AG08395 (cell line): ENCODE measurements at places on chromosomes 5 and 9.

GRCh38 chr9:88711719-88712118 is 176.7 kb downstream of the NXNL2 start:
- DNase-seq = no peak

DNA sequence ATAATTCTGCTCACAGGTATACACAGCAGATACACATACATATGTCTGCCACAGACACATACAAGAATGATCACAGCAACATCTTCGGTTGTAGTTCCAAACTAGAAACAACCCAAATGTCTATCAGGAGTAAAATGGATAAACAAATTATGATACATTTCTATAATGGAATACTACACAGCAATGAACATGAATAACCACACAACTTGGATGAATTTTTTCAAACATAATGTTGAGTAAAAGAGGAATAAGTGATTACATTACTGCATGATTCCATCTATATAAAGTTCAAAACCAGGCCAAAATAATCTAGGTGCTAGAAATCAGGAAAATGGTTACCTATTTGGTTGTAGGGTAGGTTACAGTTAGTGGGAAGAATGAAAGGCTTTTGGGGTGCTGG is 4.6 kb upstream of the EGFLAM start:
- DNase-seq = no peak

GRCh38 chr9:26735160-26735559 is 157.4 kb downstream of the CAAP1 start:
- DNase-seq = no peak

DNA sequence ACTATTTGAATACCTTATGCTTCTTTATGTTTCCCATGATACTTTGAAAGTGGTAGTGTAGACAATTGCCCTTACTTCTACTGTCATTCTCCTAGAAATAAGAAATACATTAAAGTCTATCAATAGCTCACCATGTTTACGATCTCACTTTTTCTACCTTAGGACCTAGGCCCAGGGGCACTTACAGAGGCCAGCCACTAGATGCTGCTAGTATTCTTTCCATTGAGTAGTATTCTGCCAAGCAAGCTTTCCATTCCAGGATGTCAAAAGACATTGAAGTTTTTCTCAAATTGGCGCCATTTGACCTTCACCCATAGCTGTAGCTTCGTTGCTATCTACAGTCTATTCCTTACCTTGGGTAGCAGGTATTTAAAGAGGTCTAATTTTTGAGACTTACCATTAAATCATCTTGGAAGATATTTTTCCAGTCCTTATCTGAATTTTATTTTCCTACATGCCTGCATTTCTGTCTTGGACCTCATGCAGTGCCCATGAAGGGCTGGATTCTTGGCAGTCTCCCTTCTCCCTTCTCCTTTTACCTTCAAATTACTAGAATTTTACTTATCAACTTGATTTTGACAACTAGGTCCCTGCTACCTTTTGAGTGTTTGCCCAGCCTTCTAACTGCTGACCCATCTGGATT is 246.0 kb upstream of the NUDT12 start:
- peak; percentile 44 for DNase-seq

DNA sequence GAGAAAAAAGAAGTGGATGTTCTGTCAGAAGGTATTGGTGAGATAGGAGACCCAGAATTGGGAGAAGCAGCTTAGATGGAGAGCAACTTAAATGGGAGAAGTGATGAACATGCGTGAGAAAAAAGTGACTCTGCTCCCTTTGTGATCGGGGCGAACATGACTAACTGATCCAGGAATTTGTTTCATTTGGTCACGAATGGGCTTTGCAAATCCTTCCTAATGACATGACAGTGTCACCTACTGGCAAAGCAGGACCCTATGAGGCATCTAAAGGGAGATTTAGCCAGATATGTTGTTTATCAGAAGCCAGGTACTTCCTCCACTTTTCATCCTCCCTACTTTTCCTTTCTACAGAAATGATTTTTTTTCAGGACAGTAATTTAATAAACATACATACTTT is 787.4 kb upstream of the RGMB start:
- peak; percentile 53 for DNase-seq

- DNase-seq = no peak
Measured at GRCh38 chr9:88801214-88801796, 190.0 kb upstream of the S1PR3 start.

GRCh38 chr9:100465274-100465673 is 7.7 kb upstream of the TMEFF1 start:
- DNase-seq = no peak

- no peak for DNase-seq
Measured at GRCh38 chr5:16502866-16503265, 37.3 kb upstream of the ZNF622 start.

DNA sequence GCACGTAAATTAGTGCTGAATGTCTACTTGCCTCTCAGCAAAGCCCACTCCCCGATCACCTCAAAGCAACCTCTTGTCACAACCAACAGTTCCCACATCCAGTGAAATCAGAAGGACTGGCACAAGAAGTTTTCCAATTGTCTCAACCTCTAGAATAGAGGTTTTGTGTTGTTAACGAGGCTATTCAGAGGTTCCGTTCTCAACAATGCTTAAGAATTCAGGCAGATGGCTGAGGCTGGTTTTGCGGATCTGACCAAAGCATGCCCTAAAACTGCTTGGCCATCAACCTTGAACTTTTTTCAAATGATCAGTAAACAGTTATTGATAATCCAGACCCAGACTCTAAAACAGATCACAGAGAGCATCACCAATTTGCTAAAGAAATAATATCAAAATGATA is 52.9 kb downstream of the MAPKAP1 start:
- no peak for DNase-seq

GRCh38 chr5:612498-613424 is 621 bp downstream of the CEP72 start:
- peak; percentile 31 for DNase-seq

DNA sequence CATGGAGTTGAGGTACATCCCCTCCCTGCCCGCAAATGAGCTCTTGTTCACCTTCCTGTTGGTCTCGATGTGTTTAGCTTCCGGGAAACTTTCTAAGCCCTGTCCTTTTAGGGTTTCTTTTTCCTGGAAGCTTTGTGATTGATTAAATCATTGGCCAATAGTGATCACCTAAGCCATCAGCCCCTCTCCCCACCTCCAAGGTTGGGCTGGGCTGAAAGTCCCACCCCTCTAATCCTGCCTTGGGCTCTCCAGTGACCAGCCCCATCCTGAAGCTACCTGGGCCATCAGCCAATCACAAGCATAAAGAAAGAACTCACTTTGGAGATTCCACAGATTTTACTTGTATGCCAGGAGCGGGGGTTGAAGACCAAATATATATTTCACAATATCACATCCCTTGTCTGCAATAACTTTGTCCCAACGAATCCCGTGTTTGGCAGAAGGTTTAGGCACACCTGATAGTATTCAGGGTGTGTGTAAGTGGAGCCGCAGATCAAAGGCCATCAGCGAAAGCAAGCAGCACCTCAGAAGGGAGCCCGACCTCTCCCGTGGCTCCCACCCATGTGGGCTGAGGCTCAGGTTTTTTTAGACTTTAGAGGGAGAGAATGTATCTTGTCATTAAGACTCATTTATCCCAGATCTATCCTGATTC is 20.4 kb downstream of the ROPN1L start:
- DNase-seq = no peak
